NCI-H526 (cell line): ENCODE measurements at places on chromosomes 11 and 22.
A peak's percentile ranks its signal among the peaks of the same experiment; 100 is the strongest.

GRCh38 chr22:19509191-19509590 is 15.0 kb downstream of the CLDN5 start:
- no peak for DNase-seq

DNA sequence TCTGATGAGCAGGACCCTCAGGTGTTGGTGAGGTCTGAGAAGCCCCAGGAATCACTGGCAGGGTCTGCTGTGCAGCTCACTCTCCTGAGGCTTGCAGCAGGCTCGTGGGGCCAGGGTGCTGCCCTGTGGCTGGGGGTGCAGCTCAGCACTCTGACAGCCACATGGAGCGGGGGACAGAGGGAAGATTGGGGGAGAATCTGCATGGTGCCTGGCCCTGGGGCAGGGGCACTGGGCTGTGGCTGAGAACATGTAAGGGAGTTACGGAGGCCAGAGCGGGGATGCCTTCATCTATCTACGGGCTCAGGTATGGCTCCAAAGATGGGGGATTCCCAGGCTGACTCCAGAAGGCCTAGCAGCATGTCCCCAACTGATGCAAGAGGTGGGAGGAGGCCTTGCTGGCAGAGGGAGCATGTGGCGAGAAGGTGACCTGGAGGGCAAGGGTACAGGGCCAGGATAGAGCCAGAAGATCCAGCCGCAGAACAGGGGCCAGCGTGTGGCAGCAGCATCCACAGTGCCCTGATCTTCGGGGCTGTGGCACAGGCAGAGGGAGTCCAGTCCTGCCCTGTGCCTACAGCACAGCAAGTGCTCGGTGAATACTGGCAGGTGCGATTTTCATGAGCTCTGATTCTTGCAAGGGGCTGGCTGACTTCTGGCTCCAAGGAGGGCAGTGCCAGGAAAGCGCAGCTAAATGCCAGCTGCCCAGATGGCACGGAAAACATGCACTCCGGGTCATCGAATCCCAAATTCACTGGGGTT is 184.7 kb downstream of the CTTN start:
- DNase-seq: peak; percentile 16

- no peak for DNase-seq
These were observed 162.6 kb upstream of the CCDC179 start for GRCh38 chr11:23022854-23023253.

GRCh38 chr11:126394036-126394435 is 38.5 kb downstream of the ST3GAL4 start:
- DNase-seq: no peak

DNA sequence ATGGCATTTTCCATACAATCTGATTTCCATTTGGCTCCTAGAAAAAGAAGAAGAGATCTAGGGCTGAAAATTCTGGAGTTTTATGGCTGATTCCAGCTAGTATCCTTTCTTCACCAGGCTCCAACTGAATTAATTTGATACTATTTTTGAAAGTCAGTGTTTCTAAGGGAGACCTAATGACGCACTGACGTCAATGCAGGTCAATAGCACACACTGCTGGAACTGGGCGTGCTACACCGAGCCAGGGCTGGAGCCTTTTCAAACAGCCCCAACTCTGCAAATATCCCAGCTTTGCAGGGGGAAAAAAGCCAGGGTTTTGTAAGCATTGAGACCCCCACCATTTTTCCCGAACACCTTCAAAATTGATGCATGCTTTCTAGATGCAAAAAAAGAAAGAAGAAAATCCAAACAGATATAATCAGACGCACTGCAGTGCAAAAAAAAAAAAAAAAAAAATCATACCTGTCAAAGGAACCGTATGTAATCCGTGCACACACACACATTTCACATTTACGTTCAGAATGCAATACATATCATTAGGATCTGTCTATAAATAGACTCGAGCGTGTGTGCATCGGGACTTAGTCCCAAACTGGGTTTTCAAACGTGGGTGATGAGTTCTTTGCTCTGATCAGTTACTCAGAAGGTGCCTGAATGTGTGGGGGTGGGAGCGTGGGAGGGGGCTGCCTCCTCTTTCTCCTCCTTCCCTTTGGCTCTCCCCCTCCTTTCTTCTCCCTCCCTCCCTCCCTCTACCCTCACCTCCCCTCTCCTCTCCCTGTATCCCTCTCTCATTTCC is 124.5 kb upstream of the HSD17B12 start:
- no peak for DNase-seq

DNA sequence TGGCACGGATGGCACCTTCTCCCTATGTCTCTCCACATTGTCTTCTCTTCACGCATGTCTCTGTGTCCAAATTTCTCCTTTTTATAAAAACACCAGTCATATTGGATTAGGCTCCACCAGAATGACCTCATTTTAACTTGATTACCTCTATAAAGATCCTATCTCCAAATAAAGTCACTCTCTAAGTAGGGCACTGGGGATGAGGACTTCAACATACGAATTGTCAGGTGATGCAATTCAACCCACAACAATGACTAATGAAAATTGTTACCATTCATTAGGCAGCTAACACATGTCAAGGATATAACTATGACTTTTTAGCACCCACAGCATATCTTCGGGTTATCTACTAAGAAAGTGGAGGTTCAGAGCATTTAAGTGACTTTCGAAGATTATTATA is 55.5 kb upstream of the USP47 start:
- DNase-seq: no peak

GRCh38 chr11:16613262-16613511 is 125.3 kb upstream of the C11orf58 start:
- DNase-seq: no peak

- no peak for DNase-seq
These were observed 5.9 kb upstream of the OR10V1 start for GRCh38 chr11:59719556-59719955.

- DNase-seq: no peak
These were observed 18.4 kb downstream of the SELENOO start for GRCh38 chr22:50218996-50219727.

DNA sequence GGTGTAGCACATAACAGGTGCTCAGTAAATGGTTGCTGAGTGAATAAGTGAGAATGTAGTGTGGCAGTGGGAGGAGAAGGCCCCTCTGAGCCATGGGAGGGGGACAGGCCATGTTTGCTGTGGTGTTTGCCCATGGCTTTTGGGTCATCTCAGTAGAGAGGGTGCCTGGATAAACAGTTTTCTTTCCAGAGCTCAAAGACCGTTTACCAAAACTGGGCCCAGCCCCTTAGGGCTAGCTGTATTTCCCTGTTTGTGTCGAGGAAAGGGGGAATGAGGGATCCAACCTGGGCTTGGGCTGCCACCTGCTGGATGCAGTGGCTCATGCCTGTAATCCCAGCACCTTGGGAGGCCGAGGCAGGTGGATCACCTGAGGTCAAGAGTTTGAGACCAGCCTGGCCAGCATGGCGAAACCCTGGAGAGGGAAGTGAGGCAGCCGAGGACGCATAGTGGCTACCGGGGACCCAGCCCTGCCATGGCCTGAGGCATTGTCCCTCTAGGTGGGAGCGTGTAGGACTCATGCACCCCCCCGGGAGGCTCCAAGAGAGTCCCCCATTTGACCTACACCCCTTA is 8.7 kb upstream of the LTO1 start:
- no peak for DNase-seq

DNA sequence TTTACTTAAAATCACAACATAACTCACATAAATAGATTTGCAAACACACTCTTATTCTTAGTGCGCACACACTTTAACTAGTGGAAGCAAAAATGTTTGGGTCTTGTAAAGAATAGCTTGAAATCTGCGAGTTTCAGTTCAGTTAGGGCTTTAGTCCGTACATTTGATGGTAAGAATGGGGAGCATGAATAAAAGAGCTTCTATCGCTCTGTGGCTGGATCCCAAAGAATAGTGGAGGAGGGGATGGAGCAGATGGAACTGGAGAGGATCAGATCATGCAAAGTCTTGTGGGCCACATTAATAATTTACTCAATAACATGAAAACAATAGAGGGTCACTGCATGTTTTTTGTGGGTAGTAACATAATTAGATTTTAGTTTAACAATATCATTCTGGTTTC is 44.3 kb downstream of the DNHD1 start:
- DNase-seq: no peak

GRCh38 chr11:97908354-97908753 is 1112.4 kb upstream of the CNTN5 start:
- DNase-seq: no peak

GRCh38 chr11:122022646-122023045 is 93.4 kb downstream of the BLID start:
- DNase-seq: no peak

GRCh38 chr11:76830639-76831327 is 29.9 kb upstream of the ACER3 start:
- no peak for DNase-seq

DNA sequence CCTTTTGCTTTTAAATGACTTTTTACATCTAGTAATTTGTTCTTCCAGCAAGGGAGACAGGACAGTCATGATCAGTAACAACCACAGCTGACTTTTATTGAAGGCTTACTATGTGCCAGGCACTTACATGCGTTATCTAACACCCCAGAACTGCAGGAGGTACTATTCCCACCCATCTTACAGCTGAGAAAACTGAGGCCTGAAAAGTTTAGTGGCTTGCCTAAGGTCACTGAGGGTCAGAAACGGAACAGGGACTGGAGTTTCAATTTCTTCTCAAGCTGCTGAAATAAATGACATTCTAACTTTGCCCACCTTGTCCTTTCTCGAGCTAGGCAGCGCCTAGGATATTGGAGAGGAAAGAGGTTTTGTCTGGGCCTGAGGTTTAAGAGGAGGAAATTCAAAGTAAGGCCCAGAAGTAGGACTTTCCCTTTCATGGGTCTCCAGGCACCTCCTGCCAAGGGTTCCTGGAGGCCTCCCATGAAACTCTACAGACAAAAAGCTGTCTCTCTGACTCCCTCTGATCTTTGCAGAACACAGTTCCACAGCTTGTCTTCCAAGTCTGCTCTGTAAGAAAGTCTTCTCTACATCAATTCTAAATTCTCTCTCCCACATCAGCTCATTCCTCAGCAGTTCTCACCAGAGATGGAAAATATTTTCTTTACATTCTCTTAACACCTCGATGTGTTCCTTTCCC is 102.2 kb downstream of the NAT10 start:
- DNase-seq: no peak

DNA sequence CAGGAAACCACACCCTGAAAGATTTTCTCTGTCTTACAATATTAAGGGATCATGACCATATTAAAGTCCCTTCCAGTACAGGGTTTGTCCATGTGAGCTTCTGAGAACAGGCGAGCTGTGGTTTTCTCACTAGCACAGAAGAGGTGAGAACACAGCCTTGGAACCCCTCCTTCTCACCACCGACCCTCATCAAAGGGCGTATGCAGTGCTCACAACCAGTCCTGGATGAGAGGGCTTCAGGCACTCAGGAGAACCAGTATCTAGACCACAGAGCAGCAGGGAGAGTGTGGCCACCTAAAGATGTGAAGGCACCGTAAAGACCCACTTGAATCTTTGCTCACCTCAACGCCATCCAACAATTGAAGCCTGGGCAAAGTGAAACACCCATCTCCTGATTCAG is 397.0 kb downstream of the ETS1 start:
- no peak for DNase-seq

GRCh38 chr22:27115410-27115809 is 458.0 kb downstream of the MIAT start:
- DNase-seq: no peak

DNA sequence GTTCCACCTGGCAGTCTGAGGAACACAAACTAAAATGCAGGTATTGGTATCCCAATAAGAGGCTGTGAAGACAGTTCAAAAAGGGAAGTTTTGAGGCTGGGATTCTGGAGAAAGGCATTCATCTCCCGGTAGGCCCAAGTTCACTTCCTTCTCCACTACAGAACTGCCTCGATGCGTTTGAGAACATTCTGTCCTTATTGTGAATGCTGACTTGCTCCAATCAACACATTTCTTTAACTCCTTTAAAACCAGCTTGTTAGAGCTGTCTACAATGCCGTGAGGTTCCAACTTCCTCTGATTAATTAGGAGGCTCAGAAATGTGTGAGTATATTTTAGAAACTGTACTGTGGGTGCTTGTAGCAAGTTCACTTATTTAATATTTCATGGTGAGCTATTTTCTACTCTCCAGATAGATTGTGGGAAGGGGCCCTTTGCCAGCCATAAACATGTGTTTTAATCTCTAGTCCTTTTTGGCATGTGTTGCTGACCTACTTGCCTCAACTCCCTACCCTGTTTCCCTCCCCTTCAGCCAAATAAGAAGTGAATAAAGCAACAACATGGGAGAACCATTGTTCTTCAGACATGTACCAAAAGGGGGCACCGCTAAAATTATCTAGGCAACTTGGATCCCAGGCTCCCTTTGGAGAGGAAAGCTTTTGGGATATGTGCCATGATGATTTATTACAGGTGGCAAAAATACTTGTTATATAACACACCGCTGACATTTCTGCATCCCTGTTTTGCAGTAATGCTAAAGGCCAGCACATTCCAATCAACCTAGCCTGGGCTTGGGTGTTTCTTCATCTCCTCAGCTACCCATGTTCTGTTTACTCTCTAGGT is 245.6 kb downstream of the BLID start:
- no peak for DNase-seq

DNA sequence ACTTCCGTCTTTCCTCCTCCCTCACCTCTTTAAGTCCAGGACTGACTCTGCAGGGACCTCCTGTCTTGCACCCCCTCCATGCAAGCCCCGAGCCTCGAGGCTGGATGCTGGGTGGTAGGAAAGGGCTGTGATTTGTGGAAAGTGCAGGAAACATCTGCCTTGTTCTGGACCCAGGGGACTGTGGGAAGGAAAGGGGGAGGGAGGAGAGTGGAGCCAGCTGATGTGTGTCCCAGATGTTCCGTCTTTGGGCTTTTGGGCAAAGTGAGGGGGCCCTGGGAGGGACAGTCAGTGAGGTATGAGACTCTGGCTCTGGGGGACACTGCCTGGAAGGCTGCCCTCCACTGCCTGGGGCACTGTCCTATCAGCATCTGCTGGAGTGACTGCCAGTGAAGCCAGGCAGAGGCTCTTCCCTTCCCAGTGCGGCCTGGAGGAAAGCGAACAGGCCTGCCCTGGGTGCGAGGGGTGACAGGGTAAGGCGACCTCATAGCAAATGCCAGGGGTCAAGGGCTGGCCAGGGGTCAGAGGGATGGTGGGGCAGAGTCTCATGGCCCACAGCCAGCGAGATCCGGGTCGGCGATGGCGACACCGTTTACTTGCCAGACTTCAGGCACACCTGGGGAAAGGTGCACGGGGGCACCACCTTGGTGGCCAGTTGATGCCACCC is 1.7 kb downstream of the MRGPRD start:
- DNase-seq: no peak

DNA sequence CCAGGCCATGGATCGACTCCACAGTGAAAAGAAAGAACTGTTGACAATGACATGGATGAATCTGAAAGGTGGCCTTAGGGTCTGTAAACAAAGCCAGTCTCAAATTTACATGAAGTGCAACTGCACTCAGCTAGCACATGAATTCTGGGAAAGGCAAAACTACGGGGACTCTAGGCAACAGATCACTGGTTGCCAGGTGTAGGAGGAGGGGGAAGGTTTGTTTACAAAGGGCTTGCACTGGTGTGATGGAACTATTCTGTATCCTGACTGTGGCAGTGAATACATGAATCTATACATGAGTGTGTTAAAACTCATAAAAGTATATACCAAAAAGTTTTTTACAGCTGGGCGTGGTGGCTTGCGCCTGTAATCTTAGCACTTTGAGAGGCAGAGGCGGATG is 27.3 kb downstream of the ALX4 start:
- DNase-seq: peak; percentile 73

- DNase-seq: no peak
These were observed 11.2 kb upstream of the MIAT start for GRCh38 chr22:26646158-26646557.

- no peak for DNase-seq
These were observed 100.3 kb downstream of the GUCY1A2 start for GRCh38 chr11:106917973-106918372.

- DNase-seq: no peak
These were observed 32.3 kb downstream of the RSPH14 start for GRCh38 chr22:23109441-23109978.
